ENCODE measurements at places on chromosomes 6 and 20. TPM values are rescaled to one million over a fixed set of nuclear protein-coding genes. Genes with fewer than 3 reads are reported as not detected.

DNA sequence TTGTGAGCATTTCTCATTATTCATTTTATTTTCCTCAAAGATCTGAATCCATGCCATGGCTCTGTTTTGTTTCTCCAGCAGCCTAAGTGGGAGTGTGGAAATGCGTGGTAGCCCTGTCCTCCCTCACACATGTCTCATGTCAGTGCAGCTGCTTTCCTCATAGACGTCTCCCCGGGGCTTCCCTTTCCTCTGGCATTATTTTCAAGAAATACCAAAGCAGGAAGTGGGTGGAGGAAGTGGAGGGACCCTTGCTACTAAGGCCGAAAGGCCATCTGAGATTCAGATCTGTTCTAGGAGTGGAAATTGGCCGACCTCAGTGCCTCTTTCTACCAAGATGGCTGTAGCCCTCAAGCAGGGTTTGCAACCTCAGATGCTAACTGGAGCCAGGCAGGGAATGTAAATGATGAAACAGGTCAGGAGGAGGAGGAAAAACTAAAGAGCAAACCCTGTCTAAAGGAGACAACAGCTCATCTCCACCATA, 420.9 kb upstream of the PLCB4 start:
- no peak for DNase-seq

- no peak for DNase-seq
These were observed 4.5 kb downstream of the PMEPA1 start for GRCh38 chr20:57705127-57705899.

GRCh38 chr6:151692216-151692615, 115.3 kb upstream of the ESR1 start:
- DNase-seq = no peak

- DNase-seq = no peak
These were observed 329.0 kb downstream of the GJA1 start for GRCh38 chr6:121764493-121764892.

DNA sequence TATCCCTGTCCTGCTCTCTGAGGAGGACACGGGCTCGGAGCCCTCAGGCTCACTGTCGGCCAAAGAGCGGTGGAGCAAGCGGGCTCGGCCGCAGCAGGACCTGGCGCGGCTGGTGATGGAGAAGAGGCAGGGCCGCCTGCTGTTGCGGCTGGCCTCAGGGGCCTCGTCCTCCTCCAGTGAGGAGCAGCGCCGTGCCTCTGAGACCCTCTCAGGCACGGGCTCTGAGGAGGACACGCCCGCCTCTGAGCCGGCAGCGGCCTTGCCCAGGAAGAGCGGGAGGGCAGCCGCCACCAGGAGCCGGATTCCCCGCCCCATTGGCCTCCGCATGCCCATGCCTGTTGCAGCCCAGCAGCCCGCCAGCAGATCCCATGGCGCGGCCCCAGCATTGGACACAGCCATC, 14.2 kb upstream of the SLC22A7 start:
- DNase-seq = no peak

- no peak for DNase-seq
These were observed 23.1 kb downstream of the SERPINB1 start for GRCh38 chr6:2818593-2818992.

DNA sequence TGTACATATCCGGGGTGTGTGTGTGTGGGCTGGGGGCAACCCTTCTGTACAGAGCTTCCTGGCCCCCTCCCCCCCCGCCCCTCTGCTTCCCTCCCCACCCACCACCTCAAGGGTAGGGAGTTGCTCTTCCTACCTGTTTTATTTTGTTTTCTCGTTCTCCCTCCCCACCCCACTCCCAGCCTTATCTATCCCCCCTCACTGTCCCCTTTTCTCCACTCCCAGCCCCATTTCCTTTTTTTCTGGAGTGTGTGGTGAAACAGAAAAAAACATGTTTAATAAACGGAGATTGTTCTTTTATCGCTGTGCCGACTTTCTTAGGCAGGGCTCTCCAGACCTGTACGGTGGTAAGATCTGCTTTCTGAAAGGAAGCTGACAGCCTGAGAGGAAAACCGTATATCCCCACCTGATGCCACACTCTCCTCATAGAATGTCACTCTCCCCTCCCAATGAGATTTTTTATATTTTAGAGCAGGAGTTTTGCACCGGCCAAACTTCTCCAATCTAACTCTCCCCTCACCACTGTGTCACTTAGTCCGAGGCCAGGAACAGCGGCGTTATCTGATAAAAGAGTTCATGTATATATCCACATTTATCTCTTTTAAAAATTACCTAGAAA, 875 bp upstream of the ZBTB9 start:
- no peak for DNase-seq

GRCh38 chr20:40493549-40493948, 195.5 kb downstream of the MAFB start:
- no peak for DNase-seq

DNA sequence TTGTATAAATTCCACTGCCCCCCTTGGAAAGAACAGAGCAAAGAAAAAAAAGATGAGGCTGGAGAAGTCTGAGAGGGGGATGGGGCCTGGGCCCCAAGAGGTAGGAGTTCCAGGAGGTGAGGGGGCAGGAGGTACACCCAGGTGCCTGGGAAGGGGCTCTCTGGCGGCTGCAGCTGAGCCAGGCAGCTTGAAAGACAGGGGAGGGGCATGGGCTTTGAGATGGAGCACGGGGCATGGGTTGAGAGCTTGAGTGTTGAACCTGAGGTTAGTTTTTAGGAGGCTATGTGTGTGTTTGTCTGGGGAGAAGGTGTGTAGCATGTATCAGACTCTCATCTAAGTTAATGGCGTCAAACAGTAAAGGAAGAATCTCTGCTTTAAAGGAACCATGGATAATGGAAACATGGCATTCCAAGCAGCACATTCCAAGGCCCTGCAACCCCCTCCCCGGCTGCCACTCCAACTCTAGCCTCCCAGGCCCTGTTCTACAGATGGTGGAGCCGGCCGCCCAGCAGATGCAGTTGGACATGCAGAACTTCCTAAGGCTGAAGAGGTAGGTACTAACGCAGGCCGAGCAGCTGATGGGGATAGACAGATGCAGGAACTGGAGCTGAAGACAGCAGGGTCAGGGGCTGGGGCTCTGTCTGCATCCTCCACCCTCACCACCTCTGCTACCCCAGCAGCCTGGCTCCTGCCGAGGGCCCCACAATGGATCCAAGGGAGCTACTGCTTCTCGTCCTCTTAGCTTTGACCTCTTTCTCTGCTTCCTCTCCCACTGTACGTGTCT, 42.1 kb downstream of the MDFI start:
- DNase-seq = no peak

The TAAR9 gene
- not detected for total RNA-seq

The TMEM63B gene
- total RNA-seq = 24.3 TPM

The LST1 gene
- total RNA-seq = 22.7 TPM

The ANGPT4 gene
- 1.3 TPM for total RNA-seq
